ENCODE measurements at places on chromosomes 5 and 9.

DNA sequence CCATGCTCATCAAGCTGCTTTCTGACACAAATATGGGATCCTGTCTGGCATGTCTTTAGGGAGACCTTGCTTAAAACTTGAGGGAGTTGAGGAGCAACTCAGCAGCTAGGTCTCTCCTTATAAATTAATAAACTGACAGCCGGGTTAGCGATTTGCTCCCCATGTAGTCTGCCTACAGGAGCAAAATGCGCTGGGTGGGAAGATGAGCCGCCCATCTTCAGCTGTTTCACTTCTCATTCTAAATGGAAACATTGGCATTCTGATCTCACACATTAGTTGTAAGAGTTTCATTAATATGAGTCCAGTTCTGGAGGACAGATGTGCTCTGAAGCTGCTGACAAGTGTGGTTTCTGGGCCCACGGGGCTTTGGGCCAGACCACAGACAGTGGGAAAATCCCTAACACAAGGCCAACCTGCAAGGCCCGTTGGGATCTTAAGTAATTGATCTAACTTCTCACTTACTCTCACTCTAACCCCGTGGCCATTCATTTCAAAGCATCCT, 197.0 kb downstream of the MCTP1 start:
- DNase-seq, result no peak

- DNase-seq, result no peak
Measured at GRCh38 chr5:10913841-10914240, 152.8 kb upstream of the DAP start.

DNA sequence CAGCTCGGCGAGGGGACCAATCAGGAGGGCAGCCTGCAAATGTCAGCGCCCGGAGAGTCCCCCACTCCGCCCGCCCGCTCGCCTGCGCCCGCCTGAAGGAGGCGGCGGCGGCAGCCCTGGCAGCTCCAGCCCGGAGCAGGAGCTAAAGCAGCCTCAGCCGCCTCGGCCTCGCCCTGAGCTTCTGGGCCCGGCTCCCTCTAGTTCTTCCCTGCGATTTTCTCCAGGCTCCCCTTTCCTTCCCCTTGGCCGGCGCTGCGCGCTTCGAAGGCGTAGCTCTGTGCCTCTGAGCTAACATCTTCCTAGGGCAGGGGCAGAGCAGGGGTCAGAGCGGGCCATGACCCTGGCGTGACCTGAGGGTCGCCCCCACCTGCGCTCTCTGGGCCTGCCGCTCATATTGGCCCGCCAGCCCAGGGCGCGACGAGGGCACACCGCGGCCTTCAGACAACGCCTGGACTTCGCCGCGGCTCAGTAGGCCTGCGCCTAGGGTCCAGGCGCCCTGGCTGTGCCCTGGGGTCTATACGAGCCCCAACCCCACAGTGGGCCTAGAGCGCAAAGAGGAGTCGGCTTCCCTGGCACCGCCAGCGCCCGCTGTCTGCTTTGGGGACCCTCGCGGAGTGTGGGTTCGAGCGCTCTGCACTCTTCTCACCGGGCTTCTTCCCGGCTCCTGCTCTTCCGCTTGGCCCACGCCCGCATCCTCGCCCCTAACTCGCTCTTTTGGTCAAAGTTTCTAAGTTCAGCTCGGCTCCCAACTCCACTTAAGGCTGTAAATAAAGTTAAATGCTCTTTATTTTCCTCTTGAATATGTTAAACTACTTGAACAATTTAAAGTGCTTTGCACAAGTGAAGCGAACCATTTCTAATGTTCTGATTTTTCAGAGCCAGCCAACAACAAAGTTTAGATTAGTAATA, 504 bp upstream of the OTP start:
- DNase-seq, result no peak

GRCh38 chr5:191949-192690, 825 bp downstream of the LRRC14B start:
- DNase-seq, result no peak

- DNase-seq, result no peak
Measured at GRCh38 chr9:28456861-28457260, 883.6 kb upstream of the C9orf72 start.

DNA sequence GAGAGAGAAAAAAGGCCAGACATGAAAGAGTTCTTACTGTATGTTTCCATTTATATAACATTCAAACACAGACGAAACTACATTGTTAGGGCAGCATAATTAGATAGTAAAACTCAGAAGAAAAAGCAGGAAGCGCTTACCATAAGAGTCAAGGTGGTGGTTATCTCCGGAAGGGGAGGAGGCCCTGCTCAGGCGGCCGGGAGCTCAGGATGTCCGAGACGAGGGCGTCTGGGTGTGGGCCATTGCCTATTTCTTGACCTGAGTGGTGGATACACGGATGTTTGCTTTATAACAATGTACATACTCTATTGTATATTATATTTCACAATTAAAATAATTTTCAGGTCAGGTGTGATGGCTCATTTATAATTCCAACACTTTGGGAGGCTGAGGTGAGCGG, 80.9 kb upstream of the COL5A1 start:
- no peak for DNase-seq
